ENCODE measurements at places on chromosomes 12 and 14. TPM values are rescaled to one million over a fixed set of nuclear protein-coding genes. Genes with fewer than 3 reads are reported as not detected.

Gene TBX5
- not detected for total RNA-seq

Gene TMEM121
- total RNA-seq = 10.1 TPM

Gene OXA1L
- 84.5 TPM for total RNA-seq

Gene NOXRED1
- 0.82 TPM for total RNA-seq

Gene PSME1
- total RNA-seq = 234 TPM

Gene ZNF385A
- total RNA-seq = 11.6 TPM

Gene ERBB3
- total RNA-seq = 12.3 TPM

Gene BDKRB2
- total RNA-seq = 0.89 TPM

Gene LGR5
- not detected for total RNA-seq

Gene GPR84
- not detected for total RNA-seq

DNA sequence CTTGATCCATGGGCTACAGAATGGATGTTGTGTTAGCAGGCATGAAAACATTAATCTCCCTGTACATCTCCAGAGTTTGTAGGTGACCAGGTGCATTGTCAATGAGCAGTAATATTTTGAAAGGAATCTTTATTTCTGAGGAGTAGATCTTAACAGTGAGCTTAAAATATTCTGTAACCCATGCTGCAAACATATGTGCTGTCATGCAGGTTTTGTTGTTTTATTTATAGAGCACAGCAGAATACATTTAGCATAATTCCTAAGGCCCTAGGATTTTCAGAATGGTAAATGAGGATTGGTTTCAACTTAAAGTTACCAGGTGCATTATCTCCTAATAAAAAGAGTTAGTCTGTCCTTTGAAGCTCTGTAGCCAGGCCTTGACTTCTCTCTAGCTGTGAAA lies 3.5 kb upstream of the FITM1 start:
- DNase-seq = no peak

GRCh38 chr14:53630336-53630735 lies 326.3 kb downstream of the BMP4 start:
- no peak for DNase-seq

DNA sequence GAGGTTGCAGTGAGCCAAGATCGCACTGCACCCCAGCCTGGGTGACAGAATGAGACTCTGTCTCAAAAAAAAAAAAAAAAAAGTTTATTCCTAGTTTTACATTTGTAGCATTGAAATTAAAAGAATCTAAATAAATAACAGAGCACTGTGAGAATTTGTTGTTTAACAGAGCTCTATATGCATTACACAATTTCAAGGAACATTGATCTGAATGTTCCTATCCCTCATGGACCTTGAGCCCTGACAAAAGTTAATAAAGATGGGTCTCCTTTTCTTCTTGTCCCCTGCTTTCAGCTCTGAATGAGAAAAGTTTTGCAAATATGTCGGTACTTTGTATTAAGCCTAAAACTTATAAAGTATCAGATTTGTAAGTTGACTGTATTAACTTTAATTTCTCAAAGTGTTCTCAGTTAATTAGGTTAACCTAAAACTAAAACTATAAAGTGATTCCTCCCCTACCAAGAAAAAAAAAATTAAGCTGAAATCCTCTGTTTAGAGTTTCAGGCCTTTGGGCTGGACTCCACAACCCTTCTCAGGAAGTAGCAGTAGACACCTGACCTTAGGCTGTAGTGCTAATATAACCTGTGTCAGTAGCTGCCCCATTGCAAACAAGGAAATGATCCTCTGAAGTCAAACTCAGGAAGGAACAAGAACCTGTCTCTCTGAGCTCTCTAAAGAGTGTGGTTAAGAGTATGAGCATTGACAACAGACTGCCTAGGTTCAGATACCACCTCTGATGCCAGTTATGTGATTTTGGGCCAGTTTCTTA lies 477.6 kb downstream of the DPF3 start:
- DNase-seq = no peak

GRCh38 chr12:116759783-116760621 lies 21.9 kb downstream of the RNFT2 start:
- DNase-seq = no peak

DNA sequence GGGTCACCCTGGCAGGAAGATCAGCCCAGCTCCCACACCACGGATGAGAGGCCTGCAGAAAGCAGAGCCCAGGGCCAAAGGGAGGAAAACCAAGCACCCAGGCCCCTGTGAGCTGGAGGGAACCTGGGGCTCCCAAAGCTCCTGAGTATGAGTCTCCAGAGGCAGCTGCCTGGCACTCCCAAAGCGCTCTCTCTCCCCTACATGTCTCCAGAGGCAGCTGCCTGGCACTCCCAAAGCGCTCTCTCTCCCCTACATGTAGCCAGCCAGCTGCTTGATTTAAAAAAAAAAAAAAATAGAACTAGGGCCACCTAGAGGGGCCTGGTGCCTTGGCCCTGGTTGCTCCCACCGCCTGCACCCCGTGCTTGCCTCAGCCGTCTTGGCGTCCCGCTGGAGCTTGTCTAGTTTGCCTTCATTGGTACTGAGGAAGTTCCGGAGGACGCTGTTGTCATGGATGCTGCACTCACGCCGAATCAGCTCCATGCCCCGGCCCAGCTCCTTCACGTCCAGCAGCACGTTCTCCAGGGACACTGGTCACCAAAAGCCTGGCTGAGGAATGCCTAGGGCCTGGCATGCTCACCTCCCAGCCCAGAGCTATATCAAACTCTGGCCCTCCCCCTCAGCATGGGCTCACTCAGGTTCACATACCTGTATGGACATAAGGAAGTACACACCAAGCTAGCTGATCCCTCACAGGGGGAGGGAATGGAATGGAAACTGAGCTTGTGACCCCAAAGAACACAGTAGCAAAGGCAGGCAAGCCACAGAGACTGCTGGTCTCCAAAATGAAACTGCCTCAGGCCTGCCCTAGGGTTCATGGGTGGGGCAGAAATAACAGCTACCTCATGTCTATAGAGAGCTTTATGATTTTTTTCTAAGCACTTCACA lies 24.7 kb downstream of the PRPF40B start:
- no peak for DNase-seq

DNA sequence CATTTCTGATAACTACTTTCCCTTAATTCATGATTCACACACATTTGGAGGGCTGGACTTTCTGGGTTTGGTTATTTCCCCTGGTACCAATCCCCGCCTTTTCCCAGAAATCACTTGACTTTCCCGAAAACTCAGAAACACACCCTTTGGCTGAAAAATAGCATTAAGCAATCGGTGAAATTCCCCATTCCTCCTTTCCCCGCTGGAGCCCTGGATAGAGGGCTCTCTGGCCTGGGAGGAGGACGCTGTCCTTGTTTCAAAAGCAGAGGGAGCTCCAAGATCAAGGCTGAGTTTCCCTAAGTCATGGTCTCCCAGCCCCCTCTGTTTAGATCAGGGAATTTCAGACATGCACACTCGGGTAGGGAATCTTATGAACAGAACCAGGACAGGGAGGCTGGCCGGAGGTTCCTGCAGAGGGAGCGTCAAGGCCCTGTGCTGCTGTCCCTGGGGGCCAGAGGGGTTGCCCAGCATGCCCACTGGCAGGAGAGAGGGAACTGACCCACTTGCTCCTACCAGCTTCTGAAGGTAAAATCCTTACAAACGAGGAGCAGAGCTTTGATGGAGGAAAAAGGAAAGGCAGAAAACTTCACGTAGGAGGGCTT lies at the start of gene C1S:
TSS of gene C1S (plus strand) at position 366 of the 602 bp plus-strand sequence. CDS start 1,195 bp downstream, outside the sequence.
- DNase-seq = peak; percentile 59

- no peak for DNase-seq
Observed at GRCh38 chr14:54760866-54761575, 141.6 kb downstream of the GCH1 start.

- DNase-seq = no peak
Observed at GRCh38 chr12:12930633-12931219, 21.2 kb downstream of the GPRC5D start.

- DNase-seq = no peak
Observed at GRCh38 chr14:54864526-54864925, 38.1 kb downstream of the GCH1 start.

- DNase-seq = no peak
Observed at GRCh38 chr12:1660304-1661187, 30.3 kb upstream of the ADIPOR2 start.

DNA sequence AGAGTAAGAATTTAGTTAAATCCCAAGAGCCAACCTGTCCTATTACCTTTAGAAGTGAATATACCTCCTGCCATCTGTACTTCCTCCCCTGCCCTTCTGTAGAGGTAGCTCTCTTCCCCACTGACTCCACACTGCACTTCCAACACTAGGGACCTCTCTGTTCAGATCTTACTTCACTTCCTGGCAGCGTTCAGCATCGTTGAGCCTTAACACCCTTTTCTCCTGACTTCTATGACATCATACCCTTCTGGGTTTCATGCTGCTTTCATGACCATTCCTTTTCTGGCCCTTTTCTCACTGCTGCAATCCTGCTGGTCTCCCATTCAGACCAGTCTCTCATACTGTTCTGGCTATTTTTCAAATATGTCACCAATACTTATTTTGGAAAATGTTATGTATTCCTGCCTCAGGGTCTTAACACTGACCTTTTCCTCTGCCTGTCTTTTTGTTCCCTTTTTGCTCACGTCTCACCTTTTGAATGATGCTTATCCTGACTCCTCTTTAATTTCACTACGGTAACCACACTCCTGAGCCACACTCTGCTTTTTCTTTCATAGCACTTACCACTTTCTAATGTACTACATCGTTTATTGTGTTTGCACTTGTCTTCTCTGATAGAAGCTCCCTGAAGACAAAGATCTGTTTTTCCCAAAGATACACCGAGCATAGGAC lies 67.6 kb downstream of the PLEKHA5 start:
- no peak for DNase-seq

GRCh38 chr12:27673101-27673718 lies 23.0 kb upstream of the REP15 start:
- DNase-seq = no peak

DNA sequence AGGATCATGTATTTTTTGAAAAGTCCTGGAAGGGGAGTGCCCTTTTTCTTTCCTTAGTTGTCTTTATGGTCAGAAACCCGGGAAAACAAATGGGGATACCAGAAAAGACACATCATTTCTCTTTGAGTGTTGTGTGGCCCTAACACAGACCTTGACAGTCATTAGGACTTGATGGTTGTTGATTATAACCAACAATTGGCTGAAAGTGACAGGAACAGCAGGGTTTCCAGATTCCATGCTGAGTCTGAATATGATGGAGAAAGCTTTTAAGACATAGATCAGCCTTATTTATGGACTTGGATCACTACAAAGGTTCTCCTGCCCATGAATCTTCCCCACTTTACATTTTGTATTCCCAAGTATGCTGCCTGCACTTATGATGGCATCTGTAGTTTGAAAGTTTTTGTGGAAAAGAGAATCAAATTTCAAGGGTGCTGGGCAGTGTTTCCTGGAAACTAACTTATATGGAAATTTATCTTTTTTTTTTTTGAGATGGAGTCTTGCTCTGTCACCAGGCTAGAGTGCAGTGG lies 30.4 kb downstream of the POLR3B start:
- no peak for DNase-seq

DNA sequence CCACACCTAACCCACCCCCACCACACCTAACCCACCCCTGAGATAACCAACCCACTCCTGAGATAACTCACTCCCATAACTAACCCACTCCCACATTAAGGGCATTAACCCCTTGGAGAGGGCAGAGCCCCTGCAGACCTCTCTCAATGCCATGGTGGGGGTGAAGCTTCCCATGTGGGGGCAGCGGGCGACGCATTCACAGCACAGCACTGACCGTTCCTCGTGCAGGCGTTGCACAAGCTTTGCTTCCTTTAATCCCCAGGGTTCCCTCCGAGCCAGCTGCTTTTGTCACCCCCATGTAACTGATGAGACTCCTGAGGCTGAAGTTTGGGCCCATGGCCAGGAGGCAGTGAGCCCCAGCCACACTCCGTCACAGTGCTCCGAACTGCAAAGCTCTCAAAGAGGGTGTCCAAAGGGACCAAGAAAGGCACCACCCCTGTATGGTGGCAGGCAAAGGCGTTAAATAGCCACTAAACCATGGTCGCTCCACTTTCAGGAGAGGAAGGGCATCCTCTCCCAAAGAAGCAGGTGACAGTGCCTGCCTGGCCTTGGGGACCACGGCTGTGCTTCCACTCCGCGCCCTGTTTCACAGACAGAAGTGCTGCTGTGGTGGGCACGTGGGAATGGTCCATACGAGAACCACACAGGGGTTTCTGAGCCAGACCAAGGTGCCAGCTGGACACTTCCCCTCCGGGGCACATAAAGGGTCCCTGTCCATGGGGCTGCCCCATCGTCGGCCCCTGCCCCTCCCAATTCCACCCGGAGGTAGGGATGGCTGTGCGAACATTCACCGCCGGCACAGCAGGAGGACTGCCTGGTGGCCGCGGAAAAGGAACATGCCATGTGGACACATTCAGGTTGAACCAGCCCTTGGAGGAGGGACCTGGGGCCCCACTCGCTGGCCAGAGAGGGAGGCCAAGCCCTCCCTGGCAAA lies 28.3 kb downstream of the GALNT9 start:
- no peak for DNase-seq
